Caco-2 (cell line): ENCODE measurements at places on chromosomes 13 and 19.

- H3K4me3 ChIP-seq: no peak overlapping the region
- no peak for DNase-seq
- no peaks in the 10 kb centered on the region for H3K36me3 ChIP-seq
- H3K27me3 ChIP-seq: no peaks in the 10 kb centered on the region; the same call in 1 of the 2 replicates
Observed at GRCh38 chr13:108980237-108980636, 350.8 kb downstream of the MYO16 start.

DNA sequence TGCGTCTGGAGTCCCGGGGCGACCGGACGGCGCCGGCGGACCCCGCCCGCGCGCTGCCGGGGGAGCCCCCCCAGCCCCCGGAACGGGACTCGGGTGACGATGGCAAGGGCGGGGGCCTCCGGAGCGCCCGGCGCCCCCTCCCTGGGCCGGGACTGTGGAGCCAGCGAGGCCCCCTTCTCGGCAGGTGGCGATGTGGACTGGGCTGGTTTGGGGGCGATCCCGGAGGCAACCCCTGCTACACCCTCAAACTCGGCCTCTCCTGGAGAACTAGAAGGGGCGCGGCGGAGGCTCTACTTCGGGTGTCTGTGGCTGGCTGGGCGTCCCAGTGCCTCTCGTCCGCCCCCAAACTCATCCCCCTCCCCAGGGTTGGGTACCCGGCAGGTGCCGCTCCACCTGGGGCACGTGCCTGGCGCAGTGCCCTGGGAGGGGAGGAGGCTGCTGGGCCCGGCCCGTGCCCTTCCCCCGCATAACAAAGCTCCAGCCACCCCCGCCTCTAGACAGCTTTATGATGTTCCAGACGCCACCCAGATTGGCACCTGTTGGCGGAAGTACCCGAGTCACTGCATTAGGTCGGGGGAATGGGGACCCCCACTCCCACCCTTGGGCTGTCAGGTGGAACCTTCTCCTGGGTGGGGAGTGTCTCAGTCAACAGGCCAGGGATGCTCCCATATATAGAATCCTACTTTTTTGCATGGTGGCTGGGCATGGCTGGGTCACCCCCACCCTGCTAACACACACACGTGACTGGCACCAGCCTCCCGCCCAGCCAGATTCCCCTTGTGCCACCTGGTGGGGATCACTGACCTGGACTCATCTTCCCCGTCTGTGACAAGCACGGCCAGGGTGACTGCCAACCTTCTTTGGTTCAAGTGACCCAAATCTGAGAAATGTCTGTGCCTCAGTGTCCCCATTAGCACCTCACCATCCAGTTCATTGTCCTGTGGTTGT is 722 bp downstream of the PKN1 start:
- H3K4me1 ChIP-seq: peaks cover 18% of the 10 kb centered on the region
- H3K36me3 ChIP-seq: no peaks in the 10 kb centered on the region; the same call in 1 of the 2 replicates
- no peak for DNase-seq
- H3K27me3 ChIP-seq: no peaks in the 10 kb centered on the region
- H3K4me3 ChIP-seq: peak overlapping the region; percentile 56

DNA sequence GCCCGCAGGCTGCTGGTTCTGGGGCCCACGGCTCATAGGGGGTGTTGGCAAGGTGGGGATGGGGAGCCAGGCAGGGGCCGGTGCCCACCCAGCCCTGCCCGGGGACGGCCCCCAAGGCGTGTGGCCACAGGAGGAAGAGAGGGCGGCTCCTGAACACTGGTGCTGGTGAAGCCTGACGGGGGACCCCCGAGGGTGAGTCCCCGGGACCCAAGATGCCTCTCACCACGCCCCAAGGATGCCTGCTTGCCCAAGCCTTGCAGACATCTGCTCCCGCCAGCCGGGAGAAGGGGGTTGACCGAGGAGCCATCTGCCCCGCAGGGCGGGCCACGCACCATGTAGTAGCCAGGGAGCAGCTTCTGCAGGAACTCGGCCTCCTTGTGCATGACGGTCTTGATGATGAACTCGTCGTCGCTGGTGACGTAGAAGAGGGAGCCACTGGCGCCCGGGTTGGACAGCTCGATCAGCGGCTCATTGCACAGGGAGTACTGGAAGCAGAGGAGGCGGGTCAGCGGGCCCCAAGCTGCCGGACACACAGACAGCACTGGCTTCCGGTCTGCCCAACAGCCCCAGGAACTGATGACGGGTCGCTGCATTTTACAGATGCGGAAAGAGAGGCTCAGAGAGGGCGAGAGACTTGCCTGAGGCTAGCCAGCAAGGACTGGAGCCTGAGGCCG is 29.6 kb upstream of the CACTIN start:
- no peak overlapping the region for H3K27ac ChIP-seq
- H3K4me1 ChIP-seq: no peaks in the 10 kb centered on the region
- DNase-seq: no peak
- no peak overlapping the region for H3K4me3 ChIP-seq
- H3K27me3 ChIP-seq: no peaks in the 10 kb centered on the region

DNA sequence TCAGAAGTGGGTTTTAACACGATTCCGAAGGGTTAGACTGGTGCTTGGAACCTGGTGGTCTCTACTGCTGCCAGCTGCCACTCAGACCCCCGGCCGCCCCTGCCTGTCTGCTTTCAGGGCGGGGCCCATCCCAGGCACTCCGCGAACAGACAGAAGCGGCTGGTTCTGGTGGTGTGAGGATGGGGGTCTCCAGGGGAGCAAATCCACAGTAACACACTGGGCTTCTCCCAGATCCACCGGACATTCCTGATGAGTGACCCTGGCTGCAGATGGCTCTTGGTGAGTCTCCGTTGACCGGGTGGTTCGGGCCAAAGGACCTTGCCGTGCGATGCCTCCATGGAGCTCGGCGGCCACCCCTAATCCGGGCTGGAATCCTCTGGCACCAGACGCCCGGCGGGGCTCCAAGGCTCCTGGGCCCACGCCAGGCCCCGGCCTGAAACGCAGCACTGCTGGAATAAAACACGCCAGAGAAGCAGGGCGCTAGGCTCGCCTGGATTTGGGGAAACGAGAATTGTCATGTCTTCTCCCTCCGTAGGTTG is 2.1 kb upstream of the PTBP1 start:
- H3K27ac ChIP-seq: no peak overlapping the region
- DNase-seq: no peak
- peaks cover 13% of the 10 kb centered on the region for H3K4me1 ChIP-seq
- H3K27me3 ChIP-seq: no peaks in the 10 kb centered on the region

GRCh38 chr13:22077205-22077683 is 406.4 kb downstream of the FGF9 start:
- no peaks in the 10 kb centered on the region for H3K27me3 ChIP-seq
- no peaks in the 10 kb centered on the region for H3K36me3 ChIP-seq
- no peak for DNase-seq

- H3K27ac ChIP-seq: no peak overlapping the region
- H3K4me3 ChIP-seq: no peak overlapping the region
- DNase-seq: no peak
- peaks cover 16% of the 10 kb centered on the region; the same call in 1 of the 2 replicates for H3K4me1 ChIP-seq
Observed at GRCh38 chr13:113851826-113852535, 11.9 kb downstream of the GAS6 start.

DNA sequence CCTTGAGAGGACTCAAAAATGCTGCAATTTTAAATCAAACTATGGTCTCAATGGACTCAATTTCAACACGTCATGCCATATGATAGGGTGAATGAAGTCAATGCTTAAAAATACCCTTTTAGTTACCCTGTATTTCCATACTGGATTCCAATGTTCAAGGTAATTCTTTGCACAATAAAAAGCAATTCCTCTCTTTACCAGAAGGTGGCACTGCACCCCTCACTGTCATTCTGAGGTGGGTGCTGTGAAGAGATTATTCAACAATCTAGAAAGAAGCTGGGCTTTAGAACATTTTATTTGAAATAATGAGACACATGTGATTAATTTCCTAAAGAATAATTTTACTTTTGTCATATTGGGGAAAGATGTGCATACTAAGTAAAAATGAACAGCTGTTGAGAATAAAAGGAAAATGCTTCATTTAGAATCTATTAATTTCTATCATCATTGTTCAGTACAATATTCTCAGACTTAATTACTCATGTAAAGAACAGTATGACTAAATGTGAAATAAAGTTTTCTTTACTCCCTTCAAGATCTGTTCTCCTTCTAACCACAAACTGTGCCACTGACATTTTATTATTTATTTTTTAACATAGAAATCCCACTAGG is 789.1 kb downstream of the GPC5 start:
- no peak overlapping the region for H3K27ac ChIP-seq
- H3K27me3 ChIP-seq: no peaks in the 10 kb centered on the region
- no peak overlapping the region for H3K4me3 ChIP-seq
- H3K36me3 ChIP-seq: no peaks in the 10 kb centered on the region

- no peak for DNase-seq
- H3K4me1 ChIP-seq: peaks cover 24% of the 10 kb centered on the region
- H3K27ac ChIP-seq: peak overlapping the region; percentile 80
- H3K4me3 ChIP-seq: no peak overlapping the region
Observed at GRCh38 chr13:102770435-102770834, 3.2 kb downstream of the TEX30 start.
